Vagina (tissue), 2 donors: ENCODE measurements at places on chromosomes 1 and 21.
A peak's percentile ranks its signal among the peaks of the same experiment; 100 is the strongest.

DNA sequence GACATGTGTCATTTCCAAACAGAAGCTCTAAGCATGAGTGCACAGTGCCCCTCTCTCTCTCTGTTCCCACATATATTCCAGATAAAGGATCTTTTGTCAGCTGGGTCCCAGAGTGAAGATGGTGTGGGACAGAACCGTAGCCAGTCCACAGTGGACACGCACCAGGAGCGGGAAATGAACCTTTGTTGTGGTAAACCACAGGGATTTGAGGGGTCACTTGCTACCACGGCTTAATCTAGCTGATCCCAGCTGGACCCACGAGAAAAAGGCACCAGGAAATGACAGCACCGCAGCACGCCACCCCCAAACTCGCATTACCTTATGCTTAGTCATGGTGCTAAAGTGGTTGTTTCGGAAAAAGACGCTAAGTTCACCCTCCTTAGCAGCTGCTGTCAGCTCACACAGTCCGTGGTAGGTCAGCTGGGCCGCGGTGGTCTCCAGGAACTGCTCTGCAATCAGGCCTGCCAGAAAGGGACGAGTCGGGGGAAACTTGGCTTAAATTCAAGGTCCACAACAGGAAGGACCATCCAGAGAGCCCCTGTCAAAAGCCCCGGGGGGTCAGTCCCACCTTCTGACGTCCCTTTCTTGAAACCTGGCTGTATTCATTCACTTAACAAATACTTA is 7.5 kb downstream of the MINDY1 start:
- no peak for DNase-seq

DNA sequence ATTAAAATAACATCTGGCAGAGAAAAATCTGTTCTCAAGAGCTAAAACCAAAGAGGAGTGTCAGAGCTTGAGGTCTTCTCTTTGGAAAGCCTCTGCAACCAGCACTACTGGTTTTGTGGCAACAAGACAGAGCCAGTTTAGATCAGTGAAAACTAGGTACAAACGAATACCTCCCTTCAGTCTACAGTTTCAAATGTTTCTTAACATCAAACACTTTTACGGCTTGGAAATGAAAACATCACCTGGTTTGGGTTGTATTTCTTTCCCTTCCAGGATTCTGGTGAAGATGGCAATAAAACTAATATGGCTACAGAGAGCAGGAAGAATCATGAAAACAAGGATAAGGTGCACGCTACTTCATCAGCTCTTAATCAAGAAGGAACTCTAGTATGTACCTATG is 339.4 kb upstream of the ESRRG start:
- no peak for DNase-seq

GRCh38 chr21:42233067-42233961 is 14.4 kb downstream of the ABCG1 start:
- peak; percentile 95 for DNase-seq

- DNase-seq, result no peak
Observed at GRCh38 chr1:232568906-232569553, 60.9 kb downstream of the SIPA1L2 start.

GRCh38 chr1:156750191-156750672 is 1.2 kb downstream of the HDGF start:
- peak; percentile 93 for DNase-seq

- no peak for DNase-seq
Observed at GRCh38 chr1:232682248-232682647, 52.3 kb upstream of the SIPA1L2 start.

DNA sequence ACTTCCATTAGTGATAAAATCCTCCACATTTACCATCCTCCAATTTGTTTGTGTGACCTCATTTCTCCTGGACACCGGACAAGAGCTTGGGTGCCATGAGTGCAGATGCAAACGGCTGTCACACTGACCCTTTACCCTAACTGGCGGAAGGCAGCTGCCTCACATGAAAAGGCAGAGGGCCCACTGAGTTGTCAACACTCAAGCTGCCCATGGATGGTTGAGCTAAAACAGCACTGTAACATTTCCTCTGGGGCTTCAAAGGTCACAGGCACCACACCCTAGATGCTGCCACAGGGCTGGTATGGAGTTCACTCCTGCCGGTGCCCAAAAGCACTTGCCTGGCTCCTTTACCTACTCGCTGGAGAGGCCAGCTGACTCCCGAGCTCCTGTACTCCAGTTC is 653.4 kb downstream of the KCNT2 start:
- no peak for DNase-seq

DNA sequence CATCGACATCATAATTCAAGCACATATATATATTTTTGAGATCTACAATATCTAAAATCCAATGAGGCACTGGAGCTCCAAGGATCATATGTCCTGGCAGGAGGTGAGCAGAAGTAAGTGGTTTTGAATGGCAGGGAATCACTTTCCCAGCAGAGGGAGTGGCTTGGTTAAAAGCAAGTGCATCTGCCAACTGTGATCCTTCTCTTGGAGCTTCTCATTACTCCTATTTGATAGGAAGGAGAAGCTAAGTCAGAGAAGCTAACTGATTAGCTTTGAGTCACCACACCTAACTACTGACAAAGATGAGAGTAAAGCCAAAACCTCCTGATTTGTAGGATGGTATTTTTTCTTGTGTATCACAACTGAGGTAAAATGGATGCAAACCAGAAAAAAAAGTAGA is 55.0 kb downstream of the ALG14 start:
- no peak for DNase-seq

- no peak for DNase-seq
Observed at GRCh38 chr1:110605901-110606656, at the start of gene KCNA2. KCNA2 (minus strand) TSS chr1:110606358; CDS start chr1:110604782, 1,576 bp downstream.

DNA sequence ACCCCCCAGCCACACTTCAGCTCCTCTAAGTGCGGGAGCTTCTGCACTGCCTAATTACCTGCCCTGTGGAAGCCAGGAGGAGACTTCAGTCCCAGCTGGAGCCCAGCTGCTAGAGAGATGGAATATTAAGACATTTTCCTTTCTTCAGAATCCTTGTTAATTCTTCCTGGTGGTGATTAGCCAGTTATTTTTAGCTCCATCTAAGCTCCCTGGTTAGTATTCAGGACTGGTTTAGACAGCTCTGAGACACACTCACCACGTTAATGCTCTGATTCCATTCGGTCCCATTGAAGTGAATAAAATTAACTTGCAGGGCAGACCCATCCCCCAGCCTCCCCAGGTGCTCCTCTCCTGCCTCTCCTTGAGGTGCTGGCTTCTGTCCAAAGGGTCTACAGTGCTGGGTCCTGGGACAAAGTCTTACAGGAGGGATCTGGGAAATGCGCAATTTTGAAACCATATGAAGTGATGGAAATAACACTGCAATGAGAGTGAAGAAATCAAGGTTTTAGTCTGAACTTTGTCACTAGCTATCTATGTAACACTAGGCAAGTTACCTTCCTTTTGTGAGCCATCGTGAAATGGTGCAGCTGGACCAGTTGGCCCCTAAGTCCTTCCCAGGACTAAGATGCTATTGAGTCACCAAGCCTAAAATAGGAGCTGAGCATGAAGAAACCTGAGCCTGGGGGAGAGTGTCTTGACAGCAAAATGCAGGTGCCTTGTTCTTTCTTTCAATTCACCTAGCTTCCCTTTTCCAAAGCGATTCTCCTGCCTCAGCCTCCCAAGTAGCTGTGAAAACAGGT is 117.4 kb upstream of the ATP1A1 start:
- no peak for DNase-seq

DNA sequence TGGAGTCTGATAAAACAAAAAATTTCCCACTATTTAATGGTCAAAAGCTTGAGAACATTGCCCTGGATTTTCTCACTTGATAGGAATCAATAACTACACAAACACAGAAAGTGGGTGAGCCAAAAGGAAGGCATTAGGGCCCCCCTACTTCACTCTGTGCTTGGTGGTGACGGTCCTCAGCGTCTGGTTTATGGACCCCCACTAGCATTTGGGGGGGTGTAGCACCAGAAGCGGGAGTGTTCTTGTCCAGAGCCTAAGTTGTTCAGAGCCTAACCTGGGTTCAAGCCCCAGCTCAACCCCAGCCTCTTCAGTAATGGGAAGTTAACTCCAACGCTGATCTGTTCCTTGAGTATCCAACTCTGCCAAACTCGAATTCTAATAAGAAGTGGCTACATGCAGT is 33.1 kb downstream of the STPG1 start:
- peak; percentile 54 for DNase-seq

GRCh38 chr1:210340841-210341240 is 12.1 kb downstream of the HHAT start:
- DNase-seq, result no peak

DNA sequence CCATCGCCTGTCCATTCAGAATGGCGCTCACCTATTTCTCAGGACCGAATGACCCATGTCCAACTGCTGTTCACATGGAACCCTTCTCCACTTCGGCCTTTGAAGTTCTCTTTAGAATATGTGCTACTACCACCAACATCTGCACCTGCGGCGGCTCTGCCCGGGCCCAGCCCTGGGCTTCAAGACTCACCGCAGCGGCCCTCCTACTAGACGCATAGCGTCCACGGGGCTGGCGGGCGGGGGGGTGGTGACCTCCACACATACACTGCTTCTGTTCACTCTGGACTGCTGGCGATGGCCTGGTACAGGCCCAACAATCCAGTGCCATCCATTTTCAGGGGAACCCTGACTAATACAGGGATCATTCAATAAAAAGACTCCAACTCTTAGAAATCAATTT is 394.2 kb downstream of the VAV3 start:
- no peak for DNase-seq

GRCh38 chr1:101957771-101958170 is 39.0 kb downstream of the OLFM3 start:
- DNase-seq, result no peak

DNA sequence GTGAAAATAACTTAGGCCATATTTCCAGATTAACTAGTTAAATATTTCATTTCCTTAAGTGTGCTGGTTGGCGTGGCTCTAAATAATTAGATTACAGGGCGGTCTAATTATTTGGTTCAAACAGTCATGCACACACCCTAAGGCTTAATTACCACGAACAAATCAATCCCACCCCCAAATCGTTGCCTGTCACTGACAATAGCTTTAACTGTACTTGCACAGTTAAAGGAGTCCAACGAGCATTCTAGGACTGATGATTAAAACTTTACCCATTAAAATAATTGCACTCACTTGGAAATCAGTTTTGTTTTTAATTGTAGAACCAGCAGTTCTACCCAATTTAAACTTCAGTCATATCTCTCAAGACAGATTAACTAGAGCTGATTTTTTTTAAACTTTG is 1.5 kb upstream of the POU2F1 start:
- DNase-seq, result no peak

- no peak for DNase-seq
Observed at GRCh38 chr1:27391511-27392095, 819 bp upstream of the GPR3 start.

DNA sequence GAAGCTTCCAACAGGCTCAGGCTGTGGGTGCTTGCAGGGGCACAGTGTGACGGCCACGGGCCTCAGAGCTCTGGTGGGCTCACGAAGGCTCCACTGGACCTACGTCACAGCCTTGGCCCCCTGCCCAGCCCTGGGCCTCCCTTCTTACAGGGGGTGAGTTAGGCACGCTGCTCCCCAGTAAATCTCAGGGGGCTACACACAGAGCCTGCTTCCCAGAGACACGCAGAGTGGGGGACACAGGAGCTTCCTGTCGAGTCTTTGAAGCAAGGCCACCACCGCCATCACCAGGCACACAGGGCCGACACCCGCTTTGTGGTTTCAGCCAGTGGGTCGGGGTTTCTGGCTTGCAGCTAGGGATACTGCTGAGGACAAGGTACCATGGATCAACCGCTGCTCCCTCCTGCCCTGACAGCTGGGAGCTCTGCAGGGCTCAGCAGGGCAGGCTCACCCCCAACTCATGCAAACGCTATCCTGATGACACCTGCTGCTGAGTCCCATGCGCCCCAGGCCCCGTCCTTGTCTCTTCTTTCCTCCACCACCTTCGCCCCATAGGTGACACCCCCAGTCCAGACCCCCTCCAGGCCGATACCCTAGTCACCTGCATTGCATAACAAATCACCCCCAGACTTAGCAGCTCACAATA is 5.5 kb upstream of the CFAP410 start:
- no peak for DNase-seq

DNA sequence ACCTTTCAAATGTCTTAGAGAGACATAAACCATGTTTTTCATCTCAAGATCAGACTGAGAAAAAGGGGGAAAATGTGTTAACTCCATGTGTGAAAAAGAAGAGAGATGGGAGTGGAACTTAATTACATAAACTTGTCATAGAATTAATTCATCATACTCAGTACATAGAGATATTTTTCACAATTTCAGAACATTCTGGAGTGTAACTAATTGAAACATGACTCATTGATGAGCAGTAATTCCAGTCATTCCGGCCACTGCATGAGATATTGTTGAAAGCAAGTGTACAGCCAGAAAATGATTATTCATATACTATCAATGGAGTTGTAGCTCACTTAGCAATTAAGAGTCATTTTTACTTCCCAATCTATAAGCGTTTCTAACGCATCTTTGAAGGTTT is 739.3 kb downstream of the LTN1 start:
- DNase-seq, result no peak

- DNase-seq, result no peak
Observed at GRCh38 chr1:40986956-40987355, 7.5 kb downstream of the CTPS1 start.

DNA sequence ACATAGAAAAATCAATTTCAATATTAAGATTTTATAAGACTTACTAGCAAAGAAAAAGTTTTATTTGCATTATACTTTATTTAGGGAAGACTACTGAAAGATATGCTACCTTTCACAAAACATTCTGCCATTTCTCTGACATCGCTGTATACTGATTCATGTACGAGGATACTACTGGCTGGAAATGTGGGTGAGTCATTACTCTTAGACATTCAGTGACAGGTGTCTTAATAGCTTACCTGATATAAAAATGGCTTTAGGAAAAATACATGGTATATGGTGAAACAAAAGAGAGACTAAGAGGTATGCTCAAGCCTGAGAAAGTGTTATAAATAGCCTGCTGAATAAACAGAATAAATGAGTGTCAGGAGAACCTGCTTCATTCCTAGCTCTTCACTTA is 73.0 kb upstream of the EXO1 start:
- DNase-seq, result no peak

GRCh38 chr1:29689372-29690030 is 453.2 kb downstream of the PTPRU start:
- DNase-seq, result no peak

DNA sequence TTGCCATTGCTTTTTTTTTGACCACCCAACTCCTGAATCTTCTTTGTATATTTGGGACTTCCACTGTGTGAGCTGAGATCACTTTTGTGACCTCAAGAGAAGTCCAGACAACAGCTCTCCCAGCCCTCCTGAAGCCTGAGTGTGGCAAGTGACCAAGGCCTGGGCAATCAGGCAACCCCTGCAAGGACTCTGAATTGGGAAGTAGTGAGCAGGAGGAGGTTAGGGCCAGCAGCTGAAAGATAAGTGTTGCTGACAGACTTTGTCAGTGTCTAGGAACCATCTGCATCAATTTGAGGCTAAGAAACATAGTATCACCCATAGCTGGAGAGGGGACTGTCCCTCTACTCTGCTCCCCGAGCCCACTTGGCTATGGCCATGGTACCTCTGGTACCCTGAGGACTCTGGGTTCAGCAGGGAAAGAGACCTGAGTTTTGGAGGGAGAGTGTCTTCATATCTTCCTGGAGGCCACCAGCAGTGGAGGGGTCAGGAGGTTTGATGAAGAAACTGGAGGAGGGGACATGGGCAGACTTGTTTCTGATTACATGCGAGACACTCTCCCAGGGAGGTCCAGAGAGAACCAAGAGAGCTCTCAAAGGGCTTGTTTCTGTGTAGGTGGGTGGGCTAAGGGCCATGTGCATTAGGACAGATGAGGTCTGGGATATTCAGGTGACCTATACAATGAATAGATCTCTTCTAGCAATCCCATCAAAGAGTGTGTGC is 147.0 kb upstream of the DNAH14 start:
- peak; percentile 81 for DNase-seq
